CD14-positive monocyte (primary cell): ENCODE measurements at places on chromosomes 13 and 19.

GRCh38 chr13:112972867-112973576, 4.0 kb downstream of the MCF2L start:
- no peak for DNase-seq

- peak; percentile 29 for DNase-seq
Observed at GRCh38 chr13:26677156-26677555, 83.4 kb downstream of the GPR12 start.

DNA sequence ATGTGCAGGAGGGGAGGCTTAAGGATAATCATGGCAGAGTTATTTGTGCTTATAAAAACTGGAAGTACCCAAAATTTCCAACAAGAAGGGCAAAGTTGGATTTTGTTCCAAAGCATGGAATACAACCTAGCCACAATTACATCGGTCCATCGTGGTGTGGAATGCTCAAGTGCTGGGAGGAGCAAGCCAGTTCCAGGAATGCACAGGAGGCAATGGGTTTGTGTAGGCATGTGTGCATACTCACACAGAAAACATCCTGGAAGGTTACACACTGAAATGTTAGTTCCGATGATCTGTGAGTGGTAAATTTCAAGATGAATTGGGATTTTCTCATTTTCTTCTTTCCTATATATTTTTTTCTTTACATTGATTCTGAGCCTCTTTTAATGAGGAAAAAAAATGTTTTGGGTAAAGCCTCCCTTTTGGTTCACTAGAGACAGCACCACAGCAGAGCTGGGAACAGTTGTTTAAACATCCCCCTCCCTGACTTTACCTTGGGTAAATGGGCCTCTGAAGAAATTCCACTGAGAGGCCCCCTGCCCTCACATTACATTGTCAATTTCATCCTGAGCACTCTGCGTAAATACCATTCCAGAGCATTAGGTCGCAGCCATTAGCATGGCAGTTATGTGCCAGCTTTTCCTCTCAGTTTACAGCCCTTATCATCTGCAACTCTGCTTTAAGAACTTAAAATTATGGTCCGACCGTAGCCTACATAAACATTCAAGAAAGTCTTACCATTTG, 122.0 kb downstream of the UQCRFS1 start:
- no peak for DNase-seq

DNA sequence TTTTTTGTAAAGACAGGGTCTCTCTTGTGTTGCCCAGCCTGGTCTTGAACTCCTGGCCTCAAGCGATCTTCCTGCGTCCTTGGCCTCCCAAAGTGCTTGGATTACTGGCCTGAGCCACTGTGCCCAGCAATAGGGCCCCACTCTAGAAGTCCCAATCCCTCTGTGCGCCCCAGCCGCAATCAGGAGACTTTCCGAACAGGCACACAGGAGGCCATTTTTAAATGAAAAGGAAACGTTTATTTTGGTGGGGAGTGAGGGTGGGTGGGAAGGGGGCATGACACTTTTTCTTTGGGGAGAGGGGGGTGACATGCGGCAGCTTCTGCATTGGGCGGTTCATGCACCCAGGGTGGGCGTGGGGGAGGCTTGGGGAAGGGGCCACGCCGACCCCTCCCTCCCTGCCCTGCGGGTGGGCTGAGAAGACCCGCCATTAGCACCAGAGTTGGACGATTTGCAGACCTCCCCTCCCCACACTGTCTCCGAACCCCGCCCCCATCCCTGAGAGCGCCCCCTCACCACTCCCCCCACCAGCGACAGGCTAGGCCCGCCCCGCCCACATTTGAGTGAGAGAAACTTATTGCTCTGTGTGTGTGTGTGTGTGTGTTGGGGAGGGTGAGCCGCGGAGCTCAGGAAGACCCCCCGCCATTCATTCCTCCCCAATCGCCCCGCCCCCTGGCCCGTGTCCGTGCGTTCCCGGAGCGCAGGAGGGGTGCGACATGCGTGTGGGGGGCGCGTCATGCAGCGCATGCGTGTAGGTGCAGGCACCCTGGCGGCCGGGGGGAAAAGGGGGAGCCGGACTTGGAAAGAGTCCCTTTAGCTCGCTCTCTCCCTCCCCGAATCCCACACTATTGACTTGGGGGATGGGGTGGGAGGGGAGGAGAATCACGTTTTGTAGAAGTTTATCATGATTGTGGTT, 17.2 kb downstream of the KCNC3 start:
- DNase-seq: no peak

- DNase-seq: no peak
Observed at GRCh38 chr13:83798731-83799130, 83.5 kb downstream of the SLITRK1 start.

- DNase-seq: no peak
Observed at GRCh38 chr13:66534561-66534960, 695.6 kb downstream of the PCDH9 start.

DNA sequence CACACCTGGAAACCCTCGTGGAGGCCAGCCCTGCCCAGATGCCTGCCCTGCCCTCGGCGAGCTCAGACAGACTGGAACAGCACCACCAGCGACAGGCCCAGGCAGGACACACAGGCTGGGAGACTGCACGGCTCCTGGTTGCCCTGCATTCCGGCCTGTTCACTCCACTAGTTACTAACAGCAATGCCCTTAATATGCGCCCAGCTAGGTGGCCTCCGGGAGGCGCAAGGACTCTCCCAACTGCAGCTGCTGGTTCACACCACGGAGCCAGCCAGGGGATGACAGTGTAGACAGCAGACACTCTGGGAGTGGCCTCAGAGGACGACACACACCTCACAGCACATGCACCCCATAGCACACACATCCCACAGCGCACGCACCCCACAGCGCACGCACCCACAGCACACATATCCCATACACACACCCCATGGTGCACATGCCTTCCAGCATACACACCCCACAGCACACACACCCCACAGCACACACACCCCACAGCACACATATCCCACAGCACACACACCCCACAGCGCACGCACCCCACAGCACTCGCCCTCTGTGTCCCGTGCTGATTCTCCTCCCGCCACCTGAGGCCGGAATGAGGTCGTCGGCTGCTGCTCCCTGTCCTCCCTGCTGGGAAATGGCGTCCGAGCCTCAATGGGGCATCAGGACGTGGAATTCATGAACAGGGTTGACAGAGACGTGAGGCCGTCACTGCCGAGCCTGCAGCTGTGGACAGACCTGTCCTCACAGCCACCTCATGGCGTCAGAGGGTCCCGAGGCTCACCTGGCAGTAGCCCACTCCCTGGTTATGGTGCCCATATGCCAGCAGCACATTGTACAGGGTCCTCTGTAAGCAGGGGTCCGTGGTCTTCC, 13.6 kb downstream of the GRTP1 start:
- no peak for DNase-seq

DNA sequence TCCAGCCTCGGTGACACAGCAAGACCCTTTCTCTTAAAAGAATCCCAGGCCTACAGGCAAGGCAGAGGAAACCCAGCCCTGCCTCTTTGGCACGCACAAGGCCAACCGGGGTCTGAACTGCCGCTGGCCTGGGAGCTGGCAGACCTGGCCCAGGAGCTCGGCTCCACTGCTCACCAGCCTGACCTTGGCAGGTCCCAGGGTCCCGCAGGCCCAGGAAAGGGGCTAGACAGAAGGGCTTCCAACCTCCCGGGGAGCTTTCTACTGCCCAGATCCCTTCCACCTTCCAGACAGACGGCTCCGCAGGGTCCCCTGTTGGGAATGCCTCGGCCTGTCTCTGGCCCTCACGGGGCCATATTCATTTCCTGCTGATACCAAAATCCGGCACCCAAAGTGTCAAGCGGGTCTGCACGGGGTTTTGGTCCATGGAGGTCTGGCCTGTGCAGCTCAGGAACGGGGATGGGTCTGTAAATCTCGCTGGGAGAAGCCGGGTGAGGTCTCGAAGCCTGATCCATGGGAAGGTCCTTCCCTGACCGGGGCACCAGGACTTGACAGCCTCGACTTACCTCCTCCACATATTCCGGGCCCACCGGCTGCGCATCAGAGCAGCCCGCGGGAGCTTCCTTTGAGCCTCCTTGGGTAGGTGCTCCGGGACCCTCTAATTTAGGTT, 36.6 kb upstream of the MATK start:
- no peak for DNase-seq

GRCh38 chr13:110115591-110115990, 191.4 kb downstream of the COL4A1 start:
- no peak for DNase-seq

DNA sequence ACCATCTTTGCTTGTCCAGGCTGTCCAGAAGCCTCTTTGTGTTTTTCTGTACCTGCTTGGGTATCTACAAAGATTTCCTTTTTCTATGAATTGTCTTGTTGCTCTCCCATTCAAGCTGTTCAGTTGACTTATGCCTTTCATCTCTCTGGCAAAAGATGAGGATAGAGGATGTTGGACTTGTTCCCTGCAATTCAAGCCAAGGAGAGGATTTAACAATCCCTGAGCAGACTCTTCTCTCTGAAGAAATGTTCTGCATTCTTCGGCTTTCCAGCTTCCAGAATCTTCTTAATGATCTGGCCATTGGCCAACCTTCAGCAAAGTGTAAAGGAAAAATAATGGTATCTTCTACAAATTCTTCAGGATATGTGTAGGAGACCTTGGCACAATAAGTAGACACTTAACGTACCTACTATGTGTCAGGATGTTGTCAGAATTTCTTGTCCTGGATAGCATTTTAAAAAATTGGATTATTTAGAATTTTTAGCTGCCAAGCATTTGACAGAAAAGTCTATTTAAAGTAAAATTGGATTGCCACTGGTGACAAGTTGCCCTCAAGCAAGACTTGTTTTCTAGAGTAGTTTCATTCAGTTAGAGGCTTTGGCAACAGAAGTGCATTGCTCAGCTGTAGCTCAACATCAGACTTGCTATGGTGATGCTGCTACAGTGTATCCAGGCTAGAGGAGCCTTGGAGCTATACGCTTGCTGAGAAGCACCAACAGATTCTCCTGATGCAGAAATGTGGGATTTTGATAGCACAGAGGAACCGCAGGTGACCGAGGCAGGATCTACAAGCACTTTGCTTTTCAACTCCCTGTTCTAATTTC, 455.7 kb downstream of the SUCLA2 start:
- DNase-seq: no peak

GRCh38 chr19:16135430-16136127, 7.9 kb upstream of the HSH2D start:
- no peak for DNase-seq

- DNase-seq: no peak
Observed at GRCh38 chr19:21751384-21751783, 16.0 kb downstream of the ZNF100 start.
